Activated CD4-positive, alpha-beta T cell treated with anti-CD3 and anti-CD28 coated beads, Interleukin-2, amount 50 U/mL, for 16 hours (primary cell): ENCODE measurements at places on chromosomes 2 and 18.

DNA sequence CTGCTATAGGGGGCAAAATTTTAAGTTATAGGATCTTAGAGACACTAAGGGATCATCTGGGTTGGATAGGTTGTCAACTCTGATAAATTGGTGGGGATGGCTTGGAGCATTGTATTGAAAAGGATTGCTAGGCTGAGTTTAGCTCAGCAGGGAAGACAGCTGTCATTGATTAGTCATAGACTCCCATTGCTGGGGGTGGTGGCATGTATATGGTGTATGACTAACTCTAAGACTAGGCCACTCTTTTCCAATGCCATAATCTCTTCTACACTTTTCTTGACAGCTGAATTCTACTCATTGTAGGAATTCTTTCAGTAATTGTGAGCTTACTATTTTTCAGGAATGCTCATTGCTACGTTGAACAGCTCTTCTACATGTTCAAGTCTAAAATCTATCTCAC, 81.3 kb upstream of the PELI1 start:
- no peak for DNase-seq

DNA sequence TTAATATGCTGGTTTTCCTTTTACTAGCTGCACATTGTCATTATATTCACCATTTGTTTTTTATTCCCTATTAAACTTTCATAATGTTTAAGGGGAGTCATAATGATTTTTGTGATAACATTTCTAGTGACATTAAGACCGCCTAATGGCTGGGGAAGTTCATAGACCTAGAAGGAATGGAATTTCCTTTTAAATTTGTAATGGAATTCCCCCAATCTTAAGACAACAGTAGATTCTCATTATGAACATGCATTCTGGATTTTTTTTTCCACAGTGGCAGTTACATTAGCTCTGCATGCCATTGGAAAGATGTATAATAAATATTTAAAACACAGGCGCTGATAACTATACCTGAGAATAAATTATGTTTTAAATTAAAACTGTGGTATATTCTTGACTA, 8.4 kb downstream of the YPEL5 start:
- no peak for DNase-seq

DNA sequence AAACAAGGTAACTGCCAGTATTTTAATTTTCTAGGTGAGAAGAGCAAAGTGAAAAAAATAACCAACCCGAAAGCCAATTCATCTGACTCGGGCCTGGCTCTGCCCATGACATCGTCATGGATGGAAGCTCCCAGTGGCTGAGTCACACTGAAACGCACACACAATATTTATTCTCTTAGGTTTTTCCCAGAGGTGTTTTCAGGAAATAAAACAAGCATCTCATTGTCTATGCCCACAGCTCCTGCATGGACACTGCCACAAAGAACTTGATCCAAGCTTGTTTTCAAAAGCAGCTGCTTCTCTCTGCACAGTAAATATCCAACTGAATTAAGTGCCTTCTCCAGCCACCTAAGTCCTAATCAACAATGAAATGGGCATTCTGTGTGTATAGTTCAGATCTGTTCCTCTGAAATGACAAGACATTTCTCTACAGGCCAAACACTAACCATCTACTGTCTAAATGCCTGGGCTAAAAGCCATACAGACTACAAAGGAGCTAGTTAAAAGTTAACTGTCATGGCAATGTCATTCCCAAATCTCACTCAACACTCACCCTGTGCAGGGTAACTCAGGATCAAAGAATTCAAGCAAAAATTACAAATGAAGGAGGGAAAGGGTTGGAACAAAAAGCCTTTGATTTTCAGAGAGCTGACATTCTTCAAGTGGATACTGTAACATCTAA, 62.9 kb downstream of the RPL31 start:
- DNase-seq: no peak

DNA sequence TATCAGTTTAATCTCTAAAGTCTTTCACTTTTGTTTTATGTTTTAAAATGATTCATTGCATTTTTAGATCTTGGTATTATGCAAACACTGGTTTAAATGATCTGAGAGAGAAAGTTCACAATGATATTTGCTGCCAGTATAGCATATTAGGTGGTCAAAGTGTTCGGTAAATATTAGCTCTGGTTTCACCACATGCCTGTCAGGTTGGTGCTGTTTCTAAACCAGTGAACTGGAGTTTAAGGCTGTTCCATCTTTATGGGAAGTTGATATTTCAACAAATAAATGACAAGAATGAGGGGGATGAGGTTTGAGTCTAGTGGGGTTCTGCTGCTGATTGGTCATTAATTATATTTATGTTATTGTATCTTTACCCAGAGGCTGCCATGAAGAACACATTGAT, 436.4 kb downstream of the DCDC2C start:
- DNase-seq: no peak

- no peak for DNase-seq
Measured at GRCh38 chr2:169511818-169512217, 2.3 kb downstream of the KLHL41 start.

- DNase-seq: no peak
Measured at GRCh38 chr18:63758615-63759240, 16.5 kb upstream of the SERPINB7 start.

GRCh38 chr2:85772019-85772745, 18.4 kb downstream of the ATOH8 start:
- DNase-seq: no peak

GRCh38 chr2:230658877-230659652, 53.6 kb upstream of the CAB39 start:
- peak; percentile 96 for DNase-seq

DNA sequence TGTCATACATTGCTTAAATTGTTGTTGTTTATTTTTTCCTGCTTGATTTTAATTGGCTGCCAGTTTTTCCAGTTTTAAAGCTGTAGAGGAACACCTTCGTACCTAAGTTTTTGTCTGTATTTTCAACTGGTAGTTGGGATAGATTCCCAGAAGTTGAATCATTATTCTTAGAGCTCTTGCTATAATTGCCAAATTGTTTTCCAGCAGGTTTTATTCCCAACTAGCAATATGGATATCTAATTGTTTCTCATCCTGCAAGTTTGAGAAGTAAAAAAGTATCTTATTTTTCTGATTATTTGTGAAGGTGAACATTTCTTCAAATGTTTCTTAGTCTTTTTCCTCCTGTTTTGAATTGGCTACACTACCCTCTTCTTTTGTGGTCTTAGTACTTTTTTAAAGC, 6.7 kb downstream of the SMARCAL1 start:
- no peak for DNase-seq

DNA sequence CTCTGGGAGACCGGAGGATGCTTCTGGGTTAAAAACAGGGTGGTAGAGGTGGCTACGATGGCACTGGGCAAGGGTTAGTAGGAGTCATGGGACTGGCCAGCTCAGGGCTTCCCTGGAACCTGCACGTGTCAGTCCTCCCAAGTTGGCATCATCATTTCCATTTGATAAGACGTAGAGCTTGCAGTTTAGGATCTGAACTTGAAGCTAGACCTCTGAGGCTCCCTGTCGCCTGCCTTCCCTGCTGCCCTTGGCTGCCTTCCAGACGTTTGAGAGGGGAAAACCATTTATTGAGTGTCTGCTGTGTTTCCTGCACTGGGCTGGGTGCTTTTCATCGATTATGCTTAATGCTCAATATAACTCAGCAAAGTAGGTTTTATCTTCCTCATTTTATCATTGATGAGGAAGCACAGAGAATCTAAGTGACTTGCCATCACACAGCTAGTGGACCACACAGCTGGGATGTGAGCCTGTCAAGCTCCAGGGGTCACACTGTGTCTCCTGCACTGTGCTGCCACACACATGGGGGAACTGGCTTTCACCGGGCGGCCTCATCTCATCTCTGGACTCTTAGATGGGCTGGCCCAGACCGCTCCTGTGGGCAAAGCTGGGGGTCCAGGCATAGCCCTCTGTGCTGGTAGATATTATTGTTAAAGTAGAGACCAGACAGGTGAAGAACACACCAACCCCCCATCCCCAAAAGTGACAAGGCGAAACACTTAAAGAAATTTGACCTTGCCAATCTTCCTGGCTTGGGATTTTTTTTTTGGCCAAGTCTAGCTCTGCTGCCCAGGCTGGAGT, 7.8 kb downstream of the NT5DC4 start:
- DNase-seq: no peak

GRCh38 chr18:32542221-32542798, 71.6 kb upstream of the GAREM1 start:
- DNase-seq: no peak

DNA sequence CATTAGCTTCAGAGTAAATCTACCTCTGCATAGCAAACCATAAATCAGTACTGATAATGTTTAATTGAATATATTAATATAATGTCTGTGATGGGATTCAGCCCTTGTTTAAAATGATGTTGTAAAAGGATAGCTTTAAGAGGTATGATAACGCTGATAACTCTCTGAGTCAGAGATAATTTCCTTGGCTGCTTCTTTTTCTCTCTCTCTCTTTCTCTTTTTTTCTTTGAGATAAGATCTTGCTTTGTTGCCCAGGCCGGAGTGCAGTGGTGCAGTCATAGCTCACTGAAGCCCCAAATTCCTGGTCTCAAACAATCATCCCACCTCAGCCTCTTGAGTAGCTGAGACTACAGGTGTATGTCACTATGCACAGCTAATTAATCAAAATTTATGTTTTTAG, 35.7 kb downstream of the CDH7 start:
- no peak for DNase-seq

DNA sequence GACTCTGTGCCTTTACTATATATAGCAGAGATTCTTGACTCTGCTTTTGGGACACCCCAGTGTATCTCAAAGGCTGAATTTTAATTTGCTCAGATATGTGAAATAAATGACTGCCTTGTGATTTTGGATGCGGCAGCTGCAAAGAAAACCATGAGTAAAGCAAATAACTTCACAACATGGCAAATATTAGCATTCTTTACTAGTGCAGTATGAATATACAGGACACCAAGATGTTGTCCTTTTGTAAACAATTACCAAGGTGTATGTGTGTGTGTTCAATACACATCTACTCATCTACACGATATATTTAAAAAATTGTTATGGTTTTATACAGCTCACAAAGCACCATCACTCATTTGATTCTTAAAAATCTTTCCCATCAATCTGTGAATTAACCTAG, 70.6 kb upstream of the TCF4 start:
- DNase-seq: no peak

GRCh38 chr2:23988371-23988770, 21.5 kb upstream of the MFSD2B start:
- peak; percentile 25 for DNase-seq

GRCh38 chr18:25164211-25164847, 187.6 kb downstream of the ZNF521 start:
- DNase-seq: no peak

DNA sequence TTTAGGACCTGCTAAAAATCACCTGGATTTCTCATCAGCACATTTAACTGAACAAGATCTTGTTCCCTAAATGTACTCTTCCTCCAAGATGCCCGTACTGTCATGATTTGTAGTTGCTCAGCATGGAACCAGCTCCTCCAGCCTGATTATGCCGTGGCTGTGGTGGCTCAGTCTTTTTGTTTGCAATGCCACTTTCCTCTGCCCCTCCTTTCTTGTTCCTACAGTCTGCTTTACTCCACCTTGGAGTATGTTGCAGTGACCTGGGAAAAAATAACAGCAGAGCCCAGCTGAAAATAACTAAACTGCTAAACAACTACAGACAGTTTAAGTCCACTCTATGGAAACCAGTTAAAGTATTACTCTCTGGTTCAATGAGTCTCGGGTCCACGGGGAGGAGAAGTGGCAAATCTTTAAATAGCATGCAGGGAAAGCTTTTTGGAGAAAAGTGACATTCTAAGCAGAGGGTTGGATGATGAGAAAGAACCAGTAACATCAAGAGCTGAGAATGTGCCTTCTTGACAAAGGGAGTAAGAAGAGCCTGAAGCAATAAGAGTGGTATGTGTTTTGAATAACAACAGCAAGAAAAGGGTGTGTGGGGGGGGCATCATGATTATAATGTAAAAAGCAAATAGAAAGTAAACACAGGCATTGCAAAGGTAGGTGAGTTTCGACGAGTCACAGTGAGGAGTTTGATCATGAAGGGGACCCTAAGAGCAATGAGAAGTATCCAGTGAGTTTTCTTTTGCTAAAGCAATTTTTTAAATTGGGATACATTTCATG, 225.7 kb downstream of the TMX3 start:
- DNase-seq: no peak

- no peak for DNase-seq
Measured at GRCh38 chr18:9617006-9617542, 2.7 kb upstream of the PPP4R1 start.

GRCh38 chr2:75614162-75614651, 32.4 kb upstream of the MRPL19 start:
- DNase-seq: no peak

DNA sequence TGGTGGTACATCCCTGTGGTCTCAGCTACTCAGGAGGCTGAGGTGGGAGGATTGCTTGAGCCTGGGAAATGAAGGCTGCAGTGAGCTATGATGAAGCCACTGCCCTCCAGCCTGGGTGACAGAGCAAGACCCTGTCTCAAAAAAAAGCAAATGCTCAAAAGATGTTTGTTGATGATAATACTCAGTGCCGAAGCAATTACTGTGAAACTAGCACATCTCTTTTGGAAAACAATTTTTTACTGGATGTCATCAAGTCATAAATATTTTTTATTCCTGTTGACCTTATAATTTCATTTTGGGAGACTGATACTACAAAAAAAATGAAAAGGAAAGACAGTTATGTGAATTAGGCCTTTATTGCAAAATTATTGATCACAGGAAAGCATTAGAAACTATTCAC, 34.5 kb upstream of the FHOD3 start:
- DNase-seq: no peak

GRCh38 chr2:98058191-98058975, 28.6 kb upstream of the VWA3B start:
- no peak for DNase-seq

GRCh38 chr18:24853076-24853475, 392.6 kb downstream of the HRH4 start:
- no peak for DNase-seq

DNA sequence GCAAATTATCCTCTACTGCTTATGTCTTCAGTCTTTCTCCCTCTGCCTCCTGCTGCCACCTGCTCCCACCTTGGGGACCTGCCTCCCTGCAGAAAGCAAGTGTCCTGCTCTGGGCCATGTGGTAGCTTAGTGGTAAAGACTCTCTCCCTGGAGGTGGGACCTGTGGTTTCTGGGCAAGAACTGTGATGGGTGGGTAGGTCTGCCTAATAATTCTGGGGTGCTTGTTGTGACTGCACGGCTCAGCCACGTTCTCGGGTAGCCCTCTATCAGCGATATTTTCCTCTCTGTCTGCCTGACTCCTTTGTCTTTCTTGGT, 16.4 kb upstream of the CD28 start:
- DNase-seq: no peak

DNA sequence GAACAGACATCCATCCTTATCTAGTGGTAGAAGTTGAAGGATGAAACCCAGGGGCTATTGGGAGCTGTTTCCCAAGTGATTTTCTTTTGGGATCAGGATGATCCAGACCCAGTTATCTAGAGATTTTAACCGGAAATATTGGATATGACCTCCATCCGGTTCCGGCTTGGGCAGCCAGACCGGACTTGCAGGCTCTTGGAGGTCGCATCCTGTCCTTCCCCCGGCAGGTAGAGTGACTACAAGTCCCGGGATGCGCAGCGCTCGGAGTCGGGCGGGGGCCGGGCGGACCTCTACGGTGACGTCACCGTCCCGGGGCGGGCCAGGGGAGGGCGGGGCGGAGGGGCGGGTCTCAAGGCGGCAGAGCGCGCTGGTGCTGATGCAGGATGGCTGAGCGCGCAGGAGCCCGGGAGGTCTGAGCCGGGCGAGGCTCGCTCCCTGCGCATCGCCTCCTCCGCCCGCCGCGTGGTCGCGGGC, at the start of gene KIF5C:
TSS of gene KIF5C (plus strand) at position 360 of the 474 bp plus-strand sequence. CDS start 391 bp downstream, outside the sequence.
- DNase-seq: peak; percentile 94
